Muscle of leg (tissue), 16 donors: ENCODE measurements at places on chromosomes 1 and 21. TPM values are rescaled to one million over a fixed set of nuclear protein-coding genes. Genes with fewer than 3 reads are reported as not detected.

MPL gene
- 0.09 TPM for total RNA-seq

CD53 gene
- 8.2 TPM for total RNA-seq

MAP3K21 gene
- 0.18 TPM for total RNA-seq

DENND2C gene
- total RNA-seq = 7.4 TPM

GRCh38 chr1:201269281-201269680 is 14.0 kb upstream of the PKP1 start:
- no peaks in the 10 kb centered on the region for H3K36me3 ChIP-seq
- H3K27me3 ChIP-seq = peaks cover 16% of the 10 kb centered on the region
- no peak for DNase-seq
- no peak overlapping the region for H3K4me3 ChIP-seq
- H3K4me1 ChIP-seq = peaks cover 28% of the 10 kb centered on the region

DNA sequence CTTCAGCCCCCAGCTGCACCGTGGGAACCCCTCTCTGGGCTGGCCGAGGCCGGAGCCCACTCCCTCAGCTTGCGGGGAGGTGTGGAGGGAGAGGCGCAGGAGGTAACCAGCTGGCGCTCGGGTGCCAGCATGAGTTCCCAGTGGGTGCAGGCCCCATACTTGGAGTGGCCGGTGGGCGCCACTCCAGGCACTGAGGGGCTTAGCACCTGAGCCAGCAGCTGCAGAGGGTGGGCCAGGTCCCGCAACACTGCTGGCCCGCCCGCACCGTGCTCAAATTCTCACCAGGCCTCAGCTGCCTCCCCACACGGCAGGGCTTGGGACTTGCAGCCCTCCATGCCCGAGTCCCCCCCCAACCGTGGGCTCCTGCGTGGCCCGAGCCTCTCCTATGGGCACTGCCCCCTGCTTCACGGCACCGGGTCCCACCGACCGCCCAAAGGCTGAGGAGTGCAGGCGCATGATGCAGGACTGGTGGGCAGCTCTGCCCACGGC is 47.2 kb downstream of the LRRC53 start:
- no peak overlapping the region for H3K4me3 ChIP-seq
- no peaks in the 10 kb centered on the region for H3K27me3 ChIP-seq
- no peak for DNase-seq
- no peak overlapping the region for H3K27ac ChIP-seq
- H3K36me3 ChIP-seq = no peaks in the 10 kb centered on the region

DNA sequence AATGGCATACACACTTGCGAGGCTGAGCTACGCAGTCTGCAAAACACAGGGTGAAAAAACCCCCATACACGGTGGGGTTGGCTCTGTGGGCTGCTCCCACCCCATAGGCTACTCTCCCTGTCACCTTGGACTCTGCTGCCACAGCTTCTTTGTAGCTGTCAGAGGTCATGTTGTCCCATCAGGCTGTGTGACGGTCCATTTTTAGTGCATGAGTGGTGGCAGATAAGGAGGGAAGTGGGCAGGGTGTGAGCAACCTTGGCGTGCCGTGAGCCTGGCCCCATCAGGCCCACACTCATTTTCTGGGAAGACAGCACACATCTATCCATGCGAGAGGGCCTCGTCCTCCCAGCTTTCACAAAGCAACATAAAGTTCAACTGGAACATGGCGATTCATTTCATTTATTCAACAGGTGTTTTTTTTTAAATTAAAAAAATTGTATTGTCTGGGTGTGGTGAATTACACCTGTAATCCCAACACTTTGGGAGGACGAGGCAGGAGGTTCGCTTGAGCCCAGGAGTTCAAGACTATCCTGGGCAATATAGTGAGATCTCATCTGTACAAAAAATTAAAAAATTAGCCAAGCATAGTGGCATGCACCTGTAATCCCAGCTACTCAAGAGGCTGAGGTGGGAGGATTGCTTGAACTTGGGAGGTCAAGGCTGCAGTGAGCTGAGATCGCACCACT is 9.5 kb downstream of the GPR137B start:
- no peak overlapping the region for H3K4me3 ChIP-seq
- no peak for DNase-seq
- no peaks in the 10 kb centered on the region for H3K36me3 ChIP-seq
